T-helper 17 cell (primary cell): ENCODE measurements at places on chromosomes 13 and 19.

GRCh38 chr13:96492766-96493165 lies 402.9 kb downstream of the HS6ST3 start:
- no peak for DNase-seq

DNA sequence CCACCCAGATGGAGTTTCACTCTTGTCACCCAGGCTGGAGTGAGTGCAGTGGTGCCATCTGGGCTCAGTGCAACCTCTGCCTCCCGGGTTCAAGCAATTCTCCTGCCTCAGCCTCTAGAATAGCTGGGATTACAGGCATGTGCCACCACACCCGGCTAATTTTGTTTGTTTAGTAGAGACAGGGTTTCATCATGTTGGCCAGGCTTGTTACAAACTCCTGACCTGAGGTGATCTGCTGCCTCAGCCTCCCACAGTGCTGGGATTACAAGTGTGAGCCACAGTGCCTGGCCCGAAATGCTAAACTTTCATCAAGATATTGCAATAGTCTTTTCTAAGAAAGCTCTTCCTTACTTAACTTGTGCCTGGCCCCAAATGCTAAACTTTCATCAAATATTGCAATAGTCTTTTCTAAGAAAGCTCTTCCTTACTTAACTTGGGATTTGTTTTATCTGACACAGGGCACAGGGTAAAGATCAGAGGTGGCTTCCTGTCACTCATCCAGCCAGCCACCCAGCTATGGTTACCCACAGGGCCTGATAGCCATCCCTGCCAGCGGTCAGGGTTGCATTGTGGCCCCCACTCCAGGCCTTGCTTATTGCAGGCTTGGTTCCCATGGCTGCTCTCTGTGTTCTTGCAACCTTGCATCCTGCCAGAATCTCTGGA lies 352.3 kb upstream of the TMTC4 start:
- DNase-seq = no peak

DNA sequence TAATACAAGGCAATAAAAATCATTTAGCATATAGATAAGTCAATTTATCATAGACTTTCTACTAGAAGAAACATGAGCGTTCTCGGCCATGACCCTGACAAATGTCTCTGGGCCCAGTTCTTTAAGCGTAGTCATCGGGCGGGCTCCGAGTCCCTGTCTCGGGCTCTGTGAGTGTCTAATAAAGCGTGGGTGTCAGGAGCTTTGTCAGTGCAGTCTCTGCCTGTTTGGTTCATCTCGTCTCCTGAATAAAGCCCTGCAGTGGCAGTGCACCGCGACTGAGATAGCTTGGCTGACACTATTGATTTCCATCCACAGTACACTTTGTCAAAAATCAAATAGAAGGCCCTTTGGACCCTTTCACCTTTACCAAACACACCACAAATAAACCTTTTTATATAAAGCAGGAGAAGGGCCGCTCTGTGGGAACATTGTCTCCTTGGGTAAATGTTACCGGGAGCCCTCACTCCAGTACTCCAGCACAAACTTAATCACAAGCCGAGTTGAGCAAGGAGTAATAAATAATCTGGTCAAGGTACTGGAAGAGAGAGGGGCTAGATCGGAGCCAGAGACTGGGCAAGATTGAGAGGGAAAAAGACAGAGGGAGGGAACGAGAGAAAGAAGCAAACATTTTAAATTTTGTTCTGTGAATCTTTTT lies 368.2 kb upstream of the TSHZ3 start:
- no peak for DNase-seq

DNA sequence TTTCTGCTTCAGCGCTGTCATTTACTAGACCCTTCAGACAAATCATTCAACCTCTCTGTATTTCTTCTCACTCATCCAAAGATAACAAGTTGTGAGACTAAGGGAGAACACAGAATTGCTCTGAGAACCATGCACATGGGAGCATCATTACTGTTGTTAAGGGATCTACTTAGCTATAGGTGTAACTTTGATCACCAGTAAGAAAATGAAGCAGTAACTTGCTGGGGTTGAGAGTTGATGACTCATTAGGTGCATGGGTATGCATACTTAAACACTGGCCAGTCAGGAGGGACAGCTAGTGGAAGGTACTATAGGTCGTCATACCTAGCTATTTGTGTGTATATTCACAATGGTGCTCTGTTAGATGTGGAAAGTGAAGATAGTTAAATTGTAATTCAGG lies 61.5 kb downstream of the B3GLCT start:
- DNase-seq = no peak

GRCh38 chr13:23695196-23695595 lies 125.0 kb downstream of the TNFRSF19 start:
- DNase-seq = no peak

DNA sequence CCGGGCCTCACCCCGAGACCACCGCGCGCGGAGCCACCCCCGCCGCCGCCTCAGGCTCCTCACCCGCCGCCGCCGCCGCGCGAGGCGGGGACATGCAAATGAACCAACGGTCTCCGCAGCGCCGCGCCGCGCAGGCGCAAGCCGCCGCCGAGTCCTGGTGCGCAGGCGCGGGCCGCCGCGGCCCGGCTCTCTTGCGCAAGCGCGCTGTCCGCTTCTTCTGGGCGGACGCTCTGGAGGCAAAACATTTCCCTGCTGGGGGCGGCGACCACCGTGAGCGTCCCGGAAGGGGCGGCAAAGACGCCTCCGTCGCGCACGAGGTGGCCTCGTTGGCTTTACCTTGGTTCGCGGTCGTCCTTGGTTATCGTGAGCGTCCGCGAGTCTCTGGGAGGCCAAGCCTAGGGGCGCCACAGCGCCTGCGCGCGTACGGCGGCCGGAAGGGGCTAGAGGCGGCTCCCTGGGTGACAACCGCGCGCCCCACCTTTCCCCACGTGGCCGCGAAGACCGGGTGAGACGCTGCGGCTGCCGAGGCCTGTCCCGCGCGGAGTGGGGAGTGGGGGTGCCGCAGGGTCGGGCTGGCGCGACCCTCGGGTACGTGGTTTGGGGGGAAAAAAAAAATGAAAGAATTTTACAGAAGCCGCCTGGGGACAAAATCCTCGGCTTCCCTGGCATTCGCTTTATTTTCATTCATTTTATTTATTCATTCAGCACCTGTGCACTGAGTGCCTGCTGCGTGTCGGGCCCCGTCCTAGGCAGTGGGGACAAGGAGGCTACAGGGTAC lies at the start of the genes ARMC6 and SUGP2:
TSS of gene ARMC6 (plus strand) at position 178 of the 778 bp plus-strand sequence. CDS start 607 bp downstream, outside the sequence.
TSS of gene SUGP2 (minus strand) at position 92 of the 778 bp plus-strand sequence. CDS start 2,446 bp downstream, outside the sequence.
- peak; percentile 83 for DNase-seq
